NCI-H2029 treated with DMSO at 0.1 percent for 48 hours (cell line): ENCODE measurements at places on chromosomes 1 and 21.

DNA sequence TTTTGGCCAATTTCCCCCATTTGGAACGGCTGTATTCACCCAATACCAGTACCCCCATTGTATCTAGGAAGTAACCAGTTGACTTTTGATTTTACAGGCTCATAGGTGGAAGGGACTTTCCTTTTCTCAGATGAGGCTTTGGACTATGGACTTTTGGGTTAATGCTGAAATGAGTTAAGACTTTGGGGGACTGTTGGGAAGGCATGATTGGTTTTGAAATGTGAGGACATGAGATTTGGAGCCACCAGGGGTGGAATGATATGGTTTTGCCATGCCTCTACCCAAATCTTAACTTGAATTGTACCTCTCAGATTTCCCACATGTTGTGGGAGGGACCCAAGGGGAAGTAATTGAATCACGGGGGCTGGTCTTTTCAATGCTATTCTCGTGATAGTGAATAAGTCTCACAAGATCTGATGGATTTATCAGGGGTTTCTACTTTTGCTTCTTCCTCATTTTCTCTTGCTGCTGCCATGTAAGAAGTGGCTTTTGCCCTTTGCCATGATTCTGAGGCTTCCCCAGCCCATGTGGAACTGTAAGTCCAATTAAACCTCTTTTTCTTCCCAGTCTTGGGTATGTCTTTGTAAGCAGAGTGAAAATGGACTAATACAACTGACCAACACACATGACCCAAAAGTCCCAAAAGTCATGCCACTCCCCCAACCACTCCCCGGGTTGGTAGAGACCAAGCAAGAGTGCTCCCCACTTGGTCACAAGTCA lies 35.4 kb upstream of the ZNF496 start:
- no peak for DNase-seq

DNA sequence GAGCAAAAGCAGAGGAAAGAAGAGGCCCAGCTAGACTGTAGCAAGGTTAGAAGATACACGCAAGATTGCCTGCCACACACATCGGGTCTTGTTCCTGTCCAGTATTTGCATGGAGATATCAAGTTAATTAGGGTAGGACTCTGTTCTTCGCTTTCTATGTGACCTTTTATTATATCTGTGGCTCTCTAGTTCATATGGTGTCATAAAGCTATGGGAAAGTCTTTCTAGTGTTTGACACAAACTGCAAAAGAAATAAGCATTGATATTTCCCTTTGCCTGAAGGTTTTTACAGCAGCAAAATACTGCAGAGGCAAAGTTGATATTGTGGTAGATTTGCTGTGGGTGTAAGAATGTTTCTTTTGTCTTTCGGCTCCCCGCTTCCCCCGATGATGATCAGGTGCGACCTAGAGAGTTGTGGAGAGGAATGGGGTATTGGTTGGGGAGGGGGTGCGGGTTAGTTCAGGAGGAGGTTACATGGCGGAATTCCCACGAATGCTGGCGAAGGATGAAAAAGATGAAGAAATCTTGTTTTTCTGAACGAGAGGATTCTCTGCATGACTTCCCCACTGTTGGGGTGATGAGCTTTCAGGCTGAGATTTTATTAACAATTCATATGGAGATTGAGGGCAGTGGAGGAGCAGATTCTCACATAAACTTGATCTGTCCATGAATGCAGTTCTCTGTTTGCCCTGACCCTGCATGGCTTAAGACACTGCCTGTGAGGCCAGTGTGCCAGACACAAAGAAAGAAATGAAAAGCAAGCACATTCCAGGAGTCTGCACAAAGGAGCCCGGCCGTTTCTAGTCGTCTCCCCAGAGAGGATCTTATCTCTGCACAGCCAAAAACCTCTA lies 550.2 kb downstream of the USP25 start:
- no peak for DNase-seq

GRCh38 chr1:168161459-168161858 lies 17.3 kb upstream of the TIPRL start:
- no peak for DNase-seq

DNA sequence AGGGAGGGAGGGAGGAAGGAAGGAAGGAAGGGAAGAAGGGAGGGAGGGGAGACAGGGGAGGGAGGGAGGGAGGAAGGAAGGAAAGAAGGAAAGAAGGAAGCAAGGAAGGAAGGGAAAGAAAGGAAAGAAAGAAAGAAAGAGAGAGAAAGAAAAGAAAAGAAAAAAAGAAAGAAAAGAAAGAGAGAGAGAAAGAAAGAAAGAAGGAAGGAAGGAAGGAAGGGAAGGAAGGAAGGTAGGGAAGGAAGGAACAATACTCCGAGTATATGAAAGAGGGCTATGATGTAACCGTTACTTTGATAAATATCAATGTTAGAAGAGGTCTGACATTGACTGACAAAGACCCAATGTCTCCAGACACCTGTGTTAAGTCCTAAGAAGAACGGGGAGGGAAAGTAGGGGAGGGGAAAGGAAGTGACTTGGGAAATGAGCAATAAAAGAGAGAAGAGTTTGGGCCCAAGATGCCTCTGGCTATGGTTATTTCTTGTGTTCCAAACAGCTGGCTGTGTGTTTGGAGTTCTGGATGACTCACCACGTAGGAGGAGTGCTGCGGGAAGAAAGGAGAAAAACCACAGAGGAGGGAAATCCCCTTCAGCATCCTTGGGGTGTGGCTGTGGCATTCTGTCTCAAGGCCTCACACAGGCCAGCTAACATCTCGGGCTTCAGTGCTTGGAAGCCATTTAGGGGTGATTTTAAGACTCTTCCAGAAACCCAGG lies 37.0 kb upstream of the RXRG start:
- DNase-seq, result no peak

- DNase-seq, result no peak
Observed at GRCh38 chr1:4170548-4171340, 270.7 kb upstream of the C1orf174 start.

DNA sequence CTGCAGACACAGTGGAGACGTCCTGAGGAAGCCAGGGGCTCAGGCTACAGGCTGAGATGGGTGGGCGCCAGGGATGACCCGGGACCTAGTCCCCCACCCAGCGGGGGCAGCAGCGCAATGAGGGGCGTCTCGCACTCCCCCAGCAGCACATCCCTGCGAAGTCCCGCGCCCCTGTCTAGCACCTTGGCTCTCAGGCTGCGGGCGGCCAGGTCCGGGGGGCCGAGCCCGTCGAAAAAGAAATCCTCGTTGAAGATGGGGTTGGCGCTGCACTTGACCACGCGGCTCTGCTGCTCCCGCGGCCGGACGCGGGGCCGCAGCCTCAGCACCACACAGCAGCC lies 1.8 kb downstream of the C2CD4D start:
- DNase-seq, result no peak

DNA sequence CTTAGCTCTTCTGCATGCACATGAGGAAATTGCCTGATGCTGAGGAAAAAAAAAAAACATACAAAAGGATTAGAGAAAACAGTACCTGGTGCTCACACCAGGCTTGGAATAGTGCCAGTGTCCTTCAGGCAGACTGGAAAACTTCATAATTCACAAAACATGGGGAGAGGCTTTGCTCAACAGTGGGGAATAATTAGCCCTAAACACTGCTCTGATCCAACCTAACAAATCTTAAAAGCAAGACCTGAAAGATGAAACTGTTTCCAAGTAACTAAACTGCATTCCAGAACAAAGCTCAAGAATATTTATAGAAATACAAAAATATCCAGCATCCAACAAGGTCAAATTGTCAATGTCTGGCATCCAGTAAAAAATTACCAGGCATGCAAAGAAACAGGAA lies 124.8 kb downstream of the AK5 start:
- DNase-seq, result no peak

DNA sequence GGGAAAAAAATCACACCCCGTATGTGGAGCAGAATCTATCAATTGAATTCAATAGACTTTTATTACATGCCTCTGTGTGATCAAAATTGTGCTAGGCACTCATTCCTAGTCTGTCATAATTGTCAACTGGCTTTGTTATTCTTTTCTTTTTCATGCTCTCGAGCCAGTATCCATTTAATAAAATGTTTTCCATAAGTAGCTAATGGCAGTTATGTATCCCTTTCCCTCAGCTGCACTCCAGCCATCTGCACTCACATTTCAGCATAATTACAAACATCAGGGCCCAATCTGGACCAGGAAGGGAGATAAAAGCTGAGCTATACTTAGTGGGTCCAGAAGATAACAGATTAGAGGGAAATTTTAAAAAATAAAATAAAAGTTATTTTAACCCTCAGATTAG lies 15.9 kb downstream of the RGS5 start:
- no peak for DNase-seq

DNA sequence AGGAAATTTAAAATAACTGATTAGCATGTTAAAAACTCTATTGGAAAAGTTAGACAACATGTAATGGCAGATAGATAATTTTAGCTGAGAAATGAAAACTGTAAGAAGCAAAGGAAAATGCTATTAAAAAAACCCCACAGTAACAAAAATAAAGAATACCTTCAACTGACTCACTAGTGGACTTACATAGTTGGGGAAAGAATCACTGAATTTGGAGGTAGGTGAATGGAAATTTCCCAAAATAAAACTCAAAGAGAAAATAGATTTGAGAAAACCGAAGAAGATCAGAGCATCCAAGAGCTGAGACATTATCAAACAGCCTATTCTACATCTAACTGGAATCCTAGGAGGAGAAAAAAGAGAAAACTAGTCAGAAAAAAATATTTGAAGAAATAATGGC lies 34.7 kb downstream of the PDE4B start:
- no peak for DNase-seq

DNA sequence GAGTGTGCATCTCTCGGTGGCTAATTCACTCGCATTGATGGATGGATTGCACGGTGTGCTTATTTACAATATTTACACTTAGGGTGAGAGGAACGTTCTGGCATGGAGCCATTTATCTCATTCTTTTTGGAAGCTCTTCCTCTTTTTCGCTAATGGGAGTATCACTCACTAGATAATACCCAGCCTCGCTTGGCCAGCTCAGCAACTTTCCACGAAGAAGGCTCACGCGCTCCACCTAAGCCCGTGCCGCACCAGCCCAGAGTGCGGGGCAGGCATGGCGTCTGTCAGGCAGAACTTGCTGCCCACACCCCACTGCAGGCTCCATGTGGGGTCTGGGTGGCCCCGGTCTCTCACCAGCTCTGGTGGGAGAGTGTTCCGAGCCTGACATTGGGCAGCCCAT lies 484.9 kb downstream of the NPHP4 start:
- peak; percentile 39 for DNase-seq

DNA sequence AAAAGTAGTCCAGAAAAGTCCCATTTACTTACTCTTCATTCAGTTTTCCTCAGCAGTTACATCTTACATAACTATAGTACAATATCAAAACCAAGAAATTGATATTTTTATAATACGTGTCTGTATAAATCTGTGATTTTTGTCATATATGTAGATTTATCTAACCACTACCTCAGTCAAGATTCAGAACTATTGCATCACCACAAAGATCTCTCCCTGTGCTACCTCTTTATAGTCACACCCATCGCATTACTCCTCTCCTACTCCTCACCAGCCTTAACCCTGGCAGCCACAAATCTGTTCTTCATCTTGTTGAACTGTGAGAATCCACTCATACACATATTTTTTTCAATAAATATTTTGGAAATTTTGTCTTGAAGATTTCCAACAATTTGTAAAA lies 72.5 kb downstream of the RALGPS2 start:
- DNase-seq, result no peak

GRCh38 chr21:25997788-25998611 lies 172.6 kb downstream of the APP start:
- DNase-seq, result peak; percentile 96
